ENCODE measurements at places on chromosomes 2 and 18.

DNA sequence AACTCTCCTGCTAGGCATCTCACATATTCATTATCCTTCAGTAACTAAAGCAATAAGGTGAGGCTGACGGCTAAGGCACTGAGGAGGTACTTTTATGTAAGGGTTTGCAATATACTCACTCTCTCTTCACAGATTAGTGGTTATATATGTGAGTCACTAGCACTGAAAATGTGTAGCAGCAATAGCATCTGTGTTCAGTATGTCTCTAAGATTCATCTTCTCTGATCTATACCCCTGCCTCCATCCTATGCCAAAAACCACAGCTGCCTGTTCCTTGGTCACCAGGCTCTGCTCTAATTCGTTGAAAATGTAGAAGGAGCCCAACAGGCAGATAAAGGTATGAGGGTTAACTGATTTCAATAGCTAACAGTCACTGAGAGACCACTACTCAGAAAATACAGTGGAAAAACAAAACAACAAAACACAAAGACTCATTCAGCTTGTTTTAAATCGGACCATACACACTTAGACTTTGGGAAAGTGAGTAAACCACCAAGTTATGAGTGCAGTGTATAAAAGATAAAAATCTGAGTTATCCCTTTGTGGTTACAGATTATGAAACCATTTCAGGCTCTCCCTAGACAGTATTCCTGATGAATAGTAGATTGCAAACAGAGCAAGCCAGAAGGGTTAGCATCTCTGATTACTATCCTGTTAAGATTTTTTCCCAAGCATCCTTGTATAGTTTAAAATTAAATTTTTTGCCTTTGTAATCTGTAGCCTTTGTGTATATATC, 75.3 kb upstream of the CYP26B1 start:
- DNase-seq = no peak

GRCh38 chr2:217666338-217666737, 336.5 kb downstream of the TNS1 start:
- no peak for DNase-seq

GRCh38 chr2:208594642-208595385, 188.2 kb downstream of the PTH2R start:
- no peak for DNase-seq

DNA sequence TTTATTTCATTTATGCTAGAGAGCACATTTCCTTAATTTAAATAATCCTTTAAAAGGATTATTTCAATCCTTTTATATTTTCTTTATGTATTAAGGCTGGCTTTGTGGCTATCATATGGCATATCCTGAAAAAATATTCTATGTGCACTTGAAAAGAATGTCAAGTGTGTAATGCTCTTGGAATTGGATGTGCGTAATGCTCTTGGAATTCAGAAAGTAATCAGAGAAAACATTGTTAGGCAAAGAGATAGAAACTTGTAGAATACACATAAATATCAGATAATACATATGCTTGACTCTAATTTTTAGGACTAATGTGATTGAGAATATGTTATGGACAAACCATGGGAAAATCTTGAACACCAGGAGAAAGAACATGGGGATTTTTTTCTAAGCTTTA, 197.5 kb upstream of the COL3A1 start:
- no peak for DNase-seq

DNA sequence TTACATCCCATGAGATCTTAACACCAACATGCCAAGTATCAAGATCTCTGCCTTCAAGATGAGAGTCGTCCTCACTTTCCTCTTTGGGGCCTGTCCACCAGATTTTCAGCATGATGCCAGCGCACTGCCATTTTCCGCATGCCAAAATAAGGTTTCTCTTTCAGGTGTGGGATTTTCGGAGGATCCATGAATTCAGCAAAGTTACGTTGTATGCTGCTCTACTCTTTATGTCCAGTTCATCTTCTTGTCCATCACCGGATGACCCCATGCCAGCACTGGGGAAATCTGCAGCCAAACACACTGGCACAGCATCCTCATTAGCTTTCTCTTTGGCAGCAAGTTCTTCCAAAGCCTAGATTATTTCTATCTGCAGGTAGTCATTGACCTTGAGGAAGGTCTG, 4.9 kb upstream of the HAAO start:
- DNase-seq = no peak

DNA sequence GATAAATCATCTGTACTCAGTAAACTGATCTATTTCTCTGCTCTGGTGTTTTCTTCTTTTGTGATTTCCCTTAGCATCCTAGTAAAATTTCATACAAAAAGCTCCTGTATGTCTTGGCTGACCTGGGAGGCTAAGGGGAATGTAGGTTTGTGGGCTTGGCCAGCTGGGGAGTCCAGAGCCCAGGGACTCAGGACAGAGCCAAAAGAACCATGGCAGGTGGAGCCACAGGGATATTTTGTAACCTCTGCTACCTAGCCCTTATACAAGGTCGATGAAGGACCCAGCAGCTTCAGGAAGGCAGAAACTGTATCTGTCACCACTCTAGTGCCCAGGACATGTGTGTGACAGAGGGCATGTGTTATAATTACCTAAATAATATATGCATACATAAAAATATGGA, 22.7 kb upstream of the ZCCHC2 start:
- no peak for DNase-seq

GRCh38 chr2:216113572-216113971, 4.4 kb downstream of the XRCC5 start:
- DNase-seq = no peak

- DNase-seq = no peak
These were observed 1.8 kb upstream of the AGBL5 start for GRCh38 chr2:27049422-27050280.

- DNase-seq = no peak
These were observed 153.5 kb downstream of the SLC39A10 start for GRCh38 chr2:195810340-195811098.

DNA sequence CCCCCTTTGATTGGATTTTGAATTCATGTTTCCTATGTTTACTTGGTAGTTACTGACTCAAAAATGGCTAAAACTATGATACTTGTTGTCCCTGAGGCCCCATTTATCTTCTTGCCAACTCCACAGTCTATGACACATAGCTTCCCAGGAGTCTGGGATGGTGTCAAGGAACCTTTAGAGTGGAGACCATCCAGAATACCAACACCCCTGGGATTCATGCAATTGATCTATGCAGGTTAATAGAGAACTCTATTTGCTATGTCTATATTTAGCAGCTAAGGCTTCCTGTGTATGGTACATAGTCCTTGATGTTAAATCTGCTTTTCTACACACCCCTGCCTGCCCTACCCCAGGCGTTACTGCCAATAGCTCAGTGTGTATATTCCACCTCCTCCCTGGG, 218.5 kb upstream of the HDAC4 start:
- no peak for DNase-seq

- no peak for DNase-seq
These were observed 64.1 kb downstream of the DTNA start for GRCh38 chr18:34773961-34774766.

GRCh38 chr2:105959357-105959756, 214.6 kb downstream of the NCK2 start:
- no peak for DNase-seq

DNA sequence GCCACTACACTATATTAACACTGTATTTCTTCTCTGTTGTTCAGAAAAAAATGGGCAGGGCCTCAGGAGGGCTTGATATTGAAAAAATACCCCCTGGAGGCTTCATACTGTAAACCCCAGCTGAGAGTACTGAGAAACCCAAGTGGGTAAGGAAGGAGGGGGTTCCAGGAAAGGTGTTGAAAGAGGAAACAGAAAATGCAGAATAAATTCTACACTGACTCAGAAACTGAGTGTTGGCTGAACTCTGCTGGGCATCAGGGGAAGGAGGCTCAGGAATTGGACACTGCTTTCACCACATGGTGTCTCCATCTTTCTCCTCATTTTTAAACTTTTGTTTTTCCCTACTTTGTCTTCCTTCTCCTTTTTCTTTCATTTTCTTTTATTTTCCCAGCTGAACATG, 253.7 kb downstream of the DYM start:
- DNase-seq = no peak

GRCh38 chr2:182866095-182866460, 359 bp downstream of the FRZB start:
- DNase-seq = no peak

DNA sequence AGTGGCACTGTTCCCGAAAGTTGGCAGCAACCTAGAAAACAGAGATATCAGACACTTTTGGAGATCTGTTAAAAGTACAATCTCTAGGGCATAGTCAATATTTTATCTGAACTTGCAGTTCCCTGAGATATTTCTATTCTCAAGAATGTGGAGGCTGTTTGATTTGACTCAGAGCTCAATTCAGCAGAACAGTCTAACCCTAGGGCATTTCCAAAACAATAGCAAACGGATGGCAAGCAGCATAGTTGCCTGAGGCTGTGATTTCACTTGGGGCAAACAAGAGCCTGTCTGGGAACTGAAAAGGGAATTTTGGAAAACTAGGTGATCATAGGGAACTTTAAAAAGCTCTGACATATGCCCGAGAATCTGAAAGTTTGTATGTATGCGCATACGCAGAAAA, 772.8 kb upstream of the LRRTM1 start:
- no peak for DNase-seq

DNA sequence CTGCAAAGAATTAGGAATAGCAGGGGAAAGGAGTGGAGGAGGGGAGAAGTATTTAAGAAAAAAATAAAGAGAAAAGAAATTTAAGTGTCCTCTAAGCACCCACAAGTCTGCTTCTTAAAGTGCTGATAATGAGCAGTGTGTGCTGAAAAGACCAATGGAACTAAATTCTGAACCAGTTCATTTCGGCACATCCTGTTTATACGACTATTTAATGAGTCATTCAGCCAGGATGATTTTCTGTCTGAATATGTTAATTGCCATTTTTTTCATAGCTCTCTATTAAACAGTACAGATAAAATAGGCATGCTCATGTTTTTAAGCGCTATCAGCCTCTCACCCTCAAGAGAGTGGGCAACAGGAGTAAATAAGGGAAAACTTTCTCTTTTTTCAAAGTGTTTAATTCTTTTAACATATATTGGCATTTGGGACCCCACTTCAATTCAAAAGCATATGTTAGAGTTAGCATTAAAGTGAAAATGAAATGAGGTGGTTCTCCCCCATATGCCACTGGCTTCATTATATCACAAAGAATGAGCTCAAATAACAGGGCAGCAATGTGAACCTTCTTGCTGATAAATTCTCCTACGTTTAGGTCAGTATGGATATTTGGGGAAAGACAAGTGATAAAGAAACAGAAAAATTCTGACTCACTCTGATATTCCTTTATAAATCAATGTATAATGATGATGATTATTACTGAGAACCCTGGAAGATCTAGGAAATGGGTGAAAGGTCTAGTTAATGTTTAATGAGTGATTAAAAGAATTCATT, 87.5 kb downstream of the TCF4 start:
- DNase-seq = no peak

DNA sequence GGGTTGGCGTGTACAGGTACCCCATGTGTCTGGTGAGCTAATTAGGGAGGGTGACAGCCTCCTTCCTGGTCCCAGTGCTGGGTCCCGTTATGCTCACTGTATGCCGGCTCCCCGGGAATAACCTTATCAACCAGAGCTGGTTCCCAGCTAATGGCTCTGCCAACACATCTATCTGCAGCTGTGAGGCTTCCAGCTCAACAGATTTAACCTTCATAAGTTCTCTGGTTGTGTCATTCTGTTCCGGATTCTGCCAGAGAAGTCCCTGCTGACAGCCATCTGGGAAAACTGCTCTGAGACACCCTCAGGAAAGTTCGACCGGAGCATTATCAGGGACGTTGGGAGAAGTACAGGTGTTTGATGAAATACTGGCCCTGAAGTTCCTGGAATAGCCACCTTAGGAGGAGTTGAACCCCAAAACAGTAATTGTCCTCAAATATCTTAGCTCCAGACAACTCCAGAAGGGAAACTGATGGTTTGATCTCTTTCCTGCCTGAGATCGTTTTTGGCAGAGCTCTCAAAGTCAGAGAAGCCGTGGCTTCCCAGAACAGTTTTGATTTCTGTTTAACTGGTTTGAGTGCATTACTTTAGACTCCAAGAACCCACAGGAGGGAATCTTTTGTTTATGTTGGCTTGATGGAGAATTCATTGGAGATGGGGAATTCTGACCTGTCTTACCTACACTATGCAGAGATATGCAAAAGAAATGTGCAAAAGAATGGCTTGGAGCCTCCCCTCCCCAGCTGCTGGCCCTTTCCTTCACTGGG, 39.4 kb upstream of the TXNDC2 start:
- DNase-seq = no peak

- DNase-seq = no peak
These were observed 2.3 kb downstream of the DGUOK start for GRCh38 chr2:73928963-73929347.

DNA sequence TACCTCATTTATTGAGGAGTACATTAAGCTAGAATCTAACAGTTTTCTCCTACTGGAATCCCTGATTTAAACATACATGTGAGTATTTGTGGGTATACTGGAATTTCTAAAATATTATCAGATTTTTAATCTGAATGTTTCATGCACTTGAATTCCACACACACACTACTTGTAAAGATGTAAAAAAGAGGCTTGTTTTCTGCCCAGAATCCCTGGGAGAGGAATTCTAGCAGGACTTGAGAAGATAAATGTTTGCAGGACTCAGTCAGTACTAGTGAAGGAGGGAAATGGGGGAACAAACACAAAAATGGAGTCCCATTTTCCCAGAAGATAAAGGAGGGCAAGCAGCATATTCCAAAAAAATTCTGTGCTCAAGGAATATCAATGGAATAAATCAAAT, 17.0 kb downstream of the COL5A2 start:
- DNase-seq = no peak

GRCh38 chr18:10381516-10381915, 72.9 kb upstream of the APCDD1 start:
- DNase-seq = no peak

GRCh38 chr2:64992990-64993389, 3.8 kb downstream of the SLC1A4 start:
- DNase-seq = no peak

- DNase-seq = no peak
These were observed 5.7 kb downstream of the EPB41L5 start for GRCh38 chr2:120018549-120018948.

GRCh38 chr2:190216829-190217228, 102.8 kb downstream of the HIBCH start:
- no peak for DNase-seq

GRCh38 chr2:225740086-225740485, 340.6 kb downstream of the NYAP2 start:
- no peak for DNase-seq

- DNase-seq = no peak
These were observed 8.7 kb upstream of the SIX3 start for GRCh38 chr2:44932564-44933392.

GRCh38 chr2:62785810-62786597, 80.5 kb downstream of the EHBP1 start:
- DNase-seq = no peak

GRCh38 chr2:241873081-241873802, 3.7 kb downstream of the RTP5 start:
- DNase-seq = no peak

GRCh38 chr2:6083136-6083535, 391.0 kb downstream of the SOX11 start:
- no peak for DNase-seq

GRCh38 chr2:7694076-7694985, 777.1 kb downstream of the RNF144A start:
- DNase-seq = no peak

DNA sequence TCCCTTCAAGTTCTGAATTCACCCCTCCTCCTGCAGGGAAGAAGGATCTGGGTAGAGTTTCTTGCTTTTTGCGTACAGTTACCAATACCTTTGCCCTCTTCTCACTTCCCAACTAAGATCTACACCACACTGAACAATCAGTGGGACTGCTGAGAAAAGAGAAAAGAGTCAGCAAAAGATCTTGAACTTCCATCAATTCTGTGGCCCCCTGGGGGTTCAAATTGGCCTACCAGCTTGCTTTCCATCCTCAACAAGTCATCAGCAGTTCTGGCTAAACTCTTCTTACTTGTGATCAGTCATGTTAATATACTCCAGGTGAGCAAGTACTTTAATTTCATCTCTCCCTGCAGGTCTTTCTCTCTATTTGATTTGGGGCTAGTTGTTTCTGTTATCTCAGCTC, 739.3 kb upstream of the LRRTM4 start:
- no peak for DNase-seq
